ENCODE measurements at places on chromosomes 5 and 9.

DNA sequence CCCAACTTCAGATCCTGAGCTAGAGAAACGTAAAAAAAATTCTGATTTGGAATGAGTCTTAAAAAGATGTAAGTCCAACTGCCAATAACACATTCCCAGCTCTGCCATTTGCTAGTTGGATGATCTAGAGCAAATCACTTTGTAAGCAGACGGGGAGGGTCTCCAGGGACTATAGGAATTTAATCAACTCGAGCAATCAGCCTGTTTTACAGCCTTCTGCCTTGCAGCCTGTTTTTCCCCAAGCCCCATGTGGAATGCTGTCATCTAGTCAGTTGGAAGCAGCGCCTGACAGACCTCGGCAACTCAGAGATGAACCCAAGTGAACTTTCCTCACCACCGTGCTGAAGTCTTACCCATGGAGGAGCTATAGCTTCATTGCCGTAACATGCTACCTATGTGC lies 34.8 kb upstream of the HRH2 start:
- no peak for DNase-seq

- no peak for DNase-seq
Observed at GRCh38 chr5:173466227-173466626, 138.0 kb upstream of the STC2 start.

DNA sequence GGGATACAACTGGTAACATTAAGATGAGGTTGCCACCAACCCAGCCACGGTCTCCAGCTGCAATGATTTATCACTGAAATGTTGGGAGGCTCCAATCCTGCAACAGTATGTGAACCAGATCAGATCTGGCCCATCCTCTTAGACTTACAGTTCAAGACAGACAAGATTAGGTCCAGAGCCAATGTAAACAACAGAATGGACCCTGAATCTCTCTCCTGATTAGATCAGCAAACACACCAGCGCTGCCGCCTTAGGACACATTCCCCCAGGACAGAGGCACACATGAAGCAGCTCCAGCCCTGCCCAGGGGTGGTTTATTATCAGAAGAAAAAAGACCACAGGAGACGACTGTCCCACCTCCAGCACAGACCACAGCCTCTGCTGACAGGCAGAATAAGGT lies 82.1 kb downstream of the SLIT3 start:
- no peak for DNase-seq

DNA sequence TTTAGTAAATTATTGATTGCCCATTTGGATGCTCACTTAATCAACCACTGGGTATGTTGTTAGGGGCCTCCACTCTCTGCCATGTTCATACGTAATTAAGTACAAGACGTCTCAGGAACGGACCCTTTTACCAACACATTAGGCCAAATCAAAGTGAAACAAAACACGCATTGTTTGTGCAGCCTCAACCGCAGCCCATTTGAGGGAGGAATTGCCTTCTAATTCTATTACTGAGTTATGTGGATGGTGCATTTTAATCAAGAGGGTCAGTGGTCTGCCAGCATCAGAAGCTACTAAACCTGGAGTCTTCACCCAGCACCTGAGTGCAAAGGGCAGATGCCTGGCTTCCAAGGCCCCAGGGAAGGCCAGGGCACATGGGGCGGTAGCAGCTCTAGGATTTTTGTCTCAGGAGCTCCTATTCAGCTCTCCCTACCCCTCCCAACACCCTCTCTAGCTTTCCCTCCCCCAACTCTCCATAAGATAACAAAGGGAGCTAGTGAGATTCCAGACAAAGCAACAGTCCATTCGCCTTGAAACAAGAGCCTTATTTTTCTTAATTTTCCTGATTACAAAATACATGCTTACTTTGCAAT lies 7.9 kb upstream of the MED27 start:
- DNase-seq = no peak

DNA sequence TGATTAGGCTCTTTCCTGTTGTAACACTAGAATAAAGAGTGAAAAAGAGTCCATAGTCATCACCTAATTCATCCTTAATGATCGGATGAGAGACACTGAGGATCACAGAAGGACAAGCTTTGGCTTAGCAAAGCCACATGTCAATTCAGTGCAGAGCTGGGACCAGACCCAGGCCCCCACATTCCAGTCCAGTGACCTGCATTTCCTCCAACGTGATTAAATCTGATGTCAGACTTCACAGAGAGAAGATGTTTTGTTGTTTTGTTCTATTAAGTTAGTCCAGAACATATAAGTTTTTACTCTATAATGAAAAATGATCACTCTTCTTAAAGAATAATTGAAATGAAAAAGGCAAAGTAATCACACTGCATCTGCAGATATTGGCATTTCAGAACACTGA lies 377.9 kb upstream of the PAPPA start:
- DNase-seq = no peak

GRCh38 chr9:95645579-95645978 lies 128.8 kb upstream of the PTCH1 start:
- no peak for DNase-seq

- no peak for DNase-seq
Observed at GRCh38 chr9:106859957-106860720, 2.8 kb upstream of the ZNF462 start.

GRCh38 chr9:35313460-35313859 lies 151.7 kb downstream of the UNC13B start:
- DNase-seq = no peak

DNA sequence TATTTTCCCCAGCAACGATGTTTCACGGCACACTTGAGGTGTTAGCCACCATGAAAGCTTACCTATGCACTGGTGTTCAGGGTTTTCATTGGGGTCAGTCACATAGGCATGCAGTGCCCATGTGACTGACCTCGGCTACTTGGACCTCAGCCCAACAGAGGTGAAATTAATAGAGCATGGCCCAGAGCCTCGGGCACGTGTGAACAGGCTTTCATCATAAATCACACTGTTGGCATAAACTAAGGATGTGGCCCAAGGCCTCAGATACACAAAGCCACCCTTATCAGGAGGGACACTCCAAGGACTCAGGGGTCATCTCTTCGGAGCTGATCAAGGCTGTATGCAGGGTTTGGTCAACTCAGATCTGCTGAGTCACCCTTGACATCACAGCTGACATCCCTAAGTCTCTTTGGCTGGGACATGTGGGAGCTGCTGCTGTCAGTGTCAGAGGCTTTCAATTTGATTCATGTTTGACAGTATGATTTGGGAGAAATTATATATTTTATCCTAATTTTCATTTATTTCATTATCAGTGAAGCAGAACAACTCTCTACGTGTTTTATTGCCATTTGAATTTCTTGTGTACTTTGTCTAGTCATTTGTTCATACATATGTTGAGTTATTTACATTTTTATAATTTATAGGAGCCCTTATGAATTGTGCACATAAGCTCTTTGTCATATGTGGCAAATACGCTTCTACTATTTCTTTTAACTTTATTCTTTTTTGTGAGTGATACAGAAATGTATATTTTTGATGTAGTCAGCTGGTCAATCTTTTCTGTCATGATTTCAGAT lies 59.7 kb upstream of the ANKRD33B start:
- DNase-seq = peak; percentile 26

- DNase-seq = no peak
Observed at GRCh38 chr9:104905931-104906330, 22.0 kb downstream of the ABCA1 start.

GRCh38 chr5:136269973-136270372 lies 77.0 kb upstream of the SMIM32 start:
- DNase-seq = no peak

DNA sequence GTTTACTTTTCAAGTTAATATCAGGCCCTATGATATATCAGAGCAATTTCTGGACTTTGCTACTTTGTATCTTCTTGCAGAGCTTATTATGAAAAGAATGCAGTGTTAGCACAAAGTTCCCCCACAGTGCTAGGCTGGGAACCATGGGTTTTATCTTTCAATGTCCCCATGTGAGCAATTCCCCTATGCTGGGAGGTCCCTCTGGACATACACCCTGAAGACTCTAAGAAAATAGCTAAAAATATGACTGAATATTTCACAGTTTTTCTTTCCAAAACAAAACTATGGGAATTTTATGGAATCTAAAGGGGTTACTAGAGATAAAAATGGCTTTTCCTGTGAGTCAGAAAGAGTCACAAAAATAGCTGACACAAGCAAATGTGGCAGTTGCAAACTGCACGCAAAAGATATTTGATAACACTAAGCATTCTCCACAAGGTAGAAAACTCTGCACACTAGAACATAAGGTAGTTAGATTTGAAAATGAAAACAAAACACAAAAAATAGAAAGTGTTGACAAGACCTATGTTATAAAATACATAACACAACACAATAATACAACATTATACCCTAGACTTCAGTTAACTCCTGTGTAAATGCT lies 487.5 kb upstream of the GRIN3A start:
- DNase-seq = no peak

GRCh38 chr9:127897193-127897692 lies 2.2 kb downstream of the ST6GALNAC6 start:
- DNase-seq = peak; percentile 54

DNA sequence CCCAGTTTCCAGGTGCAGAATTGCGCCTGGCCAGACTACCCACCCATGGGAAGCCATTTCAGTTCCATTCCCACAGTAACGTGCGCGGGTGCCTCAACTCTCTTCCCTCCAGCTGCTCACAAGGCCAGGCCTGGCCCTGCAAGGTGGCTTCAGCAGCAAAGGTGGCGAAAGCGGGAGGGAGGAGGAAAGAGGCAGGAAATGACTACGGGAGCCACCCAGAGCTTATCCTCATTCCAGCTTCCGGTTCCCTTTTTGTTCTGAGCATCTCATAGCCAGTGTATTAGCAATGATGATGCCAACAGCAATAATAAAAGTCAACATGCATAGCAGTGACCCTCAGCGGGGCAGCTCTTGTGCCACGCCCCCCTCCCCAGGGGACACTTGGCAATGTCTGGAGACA lies 101.5 kb upstream of the BOD1 start:
- peak; percentile 88 for DNase-seq

GRCh38 chr5:16618138-16618897 lies 1.5 kb upstream of the RETREG1 start:
- DNase-seq = no peak

- DNase-seq = no peak
Observed at GRCh38 chr9:16152276-16153101, 599.6 kb downstream of the CCDC171 start.

- DNase-seq = no peak
Observed at GRCh38 chr9:10173561-10173960, 439.2 kb downstream of the PTPRD start.

- DNase-seq = no peak
Observed at GRCh38 chr9:108680946-108681345, 174.8 kb downstream of the ACTL7B start.
